Activated CD4-positive, alpha-beta T cell treated with anti-CD3 and anti-CD28 coated beads for 48 hours (primary cell): ENCODE measurements at places on chromosomes 5 and 9.

GRCh38 chr5:142959683-142960657 is 189.8 kb downstream of the ARHGAP26 start:
- DNase-seq, result no peak

- no peak for DNase-seq
These were observed 24.2 kb downstream of the LSM11 start for GRCh38 chr5:157767689-157768088.

DNA sequence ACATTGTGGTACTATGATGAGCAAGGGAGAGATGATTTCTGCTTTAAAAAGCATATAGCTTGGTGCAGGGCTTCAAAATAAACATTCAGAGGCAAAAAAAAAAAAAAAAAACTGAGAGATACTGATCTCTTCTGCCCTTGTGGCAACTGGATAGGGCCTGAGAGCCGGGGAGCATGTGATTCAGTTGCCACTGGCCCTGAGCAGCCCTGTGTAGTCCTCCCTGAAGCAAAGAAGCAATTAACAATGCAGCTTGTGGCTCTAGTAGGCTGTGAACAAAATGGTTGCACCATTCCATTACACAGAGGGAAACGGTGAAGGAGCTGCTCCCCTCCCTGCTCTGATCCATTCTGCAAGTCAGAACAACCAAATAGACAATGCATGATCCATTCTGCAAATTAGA is 347.5 kb upstream of the DAB2 start:
- DNase-seq, result no peak

DNA sequence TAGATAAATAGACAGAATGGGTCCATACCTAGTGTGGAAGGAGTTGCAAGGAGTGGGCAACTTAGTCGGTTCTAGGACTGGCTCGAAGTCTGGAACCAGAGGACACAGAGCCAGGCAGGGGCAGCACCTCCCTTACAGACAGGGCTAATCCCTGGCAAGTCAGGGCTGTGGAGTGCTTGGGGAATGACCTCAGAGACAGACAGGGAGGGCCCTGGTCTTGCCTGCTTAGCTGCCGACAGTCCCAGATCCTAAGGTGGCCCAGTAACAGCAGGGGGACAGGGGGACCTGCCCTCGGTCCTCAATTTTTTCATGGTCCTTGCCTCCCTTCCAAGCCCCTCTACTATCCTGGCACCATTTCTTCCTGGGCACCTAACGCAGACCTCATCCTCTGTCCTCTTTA is 222.4 kb upstream of the TNC start:
- DNase-seq, result no peak
